ENCODE measurements at places on chromosomes 6 and 20.

- no peak for DNase-seq
Observed at GRCh38 chr6:72651967-72652956, 30.4 kb downstream of the KCNQ5 start.

DNA sequence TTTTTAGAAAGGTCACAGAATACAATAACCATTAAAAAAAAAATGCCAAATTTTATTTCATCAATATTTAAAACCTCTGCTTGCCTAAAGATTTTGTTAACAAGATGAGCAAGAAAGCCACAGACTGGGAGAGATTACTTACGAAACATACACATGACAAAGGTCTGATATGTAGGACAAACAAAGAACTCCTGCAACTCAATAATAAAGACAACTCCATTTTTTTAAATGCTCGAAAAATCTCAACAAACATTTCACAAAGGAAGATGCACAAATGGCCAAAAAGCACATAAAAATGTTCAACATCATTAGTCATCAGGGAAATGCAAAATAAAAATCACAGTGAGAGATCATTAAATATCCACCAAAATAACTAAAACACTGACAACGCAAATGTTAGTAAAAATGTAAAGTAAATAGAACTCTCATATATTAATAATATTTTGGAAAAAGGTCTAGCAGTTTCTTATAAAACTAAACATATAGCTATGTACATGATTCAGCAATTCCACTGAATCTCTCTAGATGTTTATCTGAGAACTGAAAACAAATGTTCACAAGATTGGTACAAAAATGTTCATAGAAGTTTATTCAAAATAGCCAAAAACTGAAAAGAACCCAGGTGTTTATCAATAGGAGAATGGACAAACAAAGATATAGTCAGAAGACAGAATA, 10.3 kb downstream of the STK38 start:
- DNase-seq = no peak

GRCh38 chr6:113596387-113597230, 260.5 kb upstream of the MARCKS start:
- no peak for DNase-seq

DNA sequence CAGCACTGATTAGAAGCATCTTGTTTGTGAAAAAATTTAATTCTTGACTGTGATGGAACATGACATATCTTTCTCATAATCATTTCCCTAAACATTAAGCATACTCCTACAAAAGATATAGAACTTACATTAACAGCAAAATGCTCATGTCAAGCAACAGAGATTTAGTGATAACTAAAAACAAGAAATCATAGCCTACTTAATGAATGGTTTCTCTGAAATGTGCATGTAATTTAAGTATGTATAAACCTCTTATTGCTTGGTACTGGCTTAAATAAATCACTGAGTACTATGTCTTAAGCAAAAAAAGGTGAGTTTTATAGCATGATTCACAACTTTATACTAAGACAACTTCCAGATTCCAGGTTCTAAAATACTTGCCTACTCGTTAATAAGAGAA, 9.3 kb downstream of the ROMO1 start:
- DNase-seq = no peak

DNA sequence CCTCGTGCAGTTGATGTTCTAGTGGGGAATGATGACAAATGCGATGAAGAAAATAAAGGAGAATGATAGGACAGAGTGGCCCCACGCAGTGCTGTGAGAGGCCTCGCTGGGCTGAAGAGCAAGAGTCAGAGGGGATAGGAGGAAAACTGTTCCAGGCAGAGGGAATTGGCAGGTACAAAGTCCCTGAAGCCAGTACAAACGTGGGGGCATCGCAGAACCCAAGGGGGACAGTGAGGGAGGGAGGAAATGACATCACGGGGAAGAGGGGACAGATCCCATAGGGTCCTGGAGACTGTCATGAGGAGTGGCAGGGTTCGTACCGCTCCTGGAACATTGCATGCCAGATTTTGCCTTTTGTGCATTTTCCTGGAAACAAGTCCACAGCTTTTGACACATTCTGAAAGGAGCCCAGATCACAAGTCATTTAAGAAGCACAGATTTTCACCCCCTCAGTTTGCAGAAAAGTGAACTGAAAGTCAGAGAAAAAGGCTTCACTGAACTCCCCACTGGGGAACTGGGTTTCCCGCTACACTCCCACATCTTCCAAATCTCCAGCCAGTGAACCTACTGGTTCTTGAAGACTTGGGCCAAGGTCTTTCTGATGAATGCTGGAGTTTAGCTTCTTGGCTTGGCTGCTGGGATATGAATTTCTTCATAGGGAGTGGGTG, 77.0 kb downstream of the SULF2 start:
- DNase-seq = no peak

DNA sequence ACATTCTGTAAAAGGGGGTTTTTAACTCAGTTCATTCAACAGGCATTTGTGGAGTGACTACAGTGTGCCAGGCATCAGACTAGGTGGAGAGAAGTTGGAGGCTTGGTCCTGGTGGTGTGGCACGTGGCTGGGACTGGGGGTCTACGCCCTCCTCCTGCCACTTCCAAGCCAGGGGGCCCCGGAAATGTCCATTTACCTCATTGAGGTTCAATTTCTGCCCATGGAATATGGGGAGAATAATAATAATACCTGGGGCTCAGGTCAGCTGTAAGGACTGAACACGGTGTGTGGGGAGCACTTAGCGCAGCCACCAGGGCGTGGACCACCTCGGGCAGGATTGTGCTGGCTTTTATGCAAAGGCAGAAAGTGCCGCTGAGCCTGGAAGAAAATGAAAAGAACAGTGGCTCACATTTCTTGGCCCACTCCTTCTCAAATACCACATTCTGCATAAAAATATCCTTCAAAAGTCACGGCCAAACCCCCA, 229.4 kb downstream of the ANKRD60 start:
- no peak for DNase-seq

GRCh38 chr6:6968357-6968730, 139.4 kb upstream of the RREB1 start:
- DNase-seq = no peak

DNA sequence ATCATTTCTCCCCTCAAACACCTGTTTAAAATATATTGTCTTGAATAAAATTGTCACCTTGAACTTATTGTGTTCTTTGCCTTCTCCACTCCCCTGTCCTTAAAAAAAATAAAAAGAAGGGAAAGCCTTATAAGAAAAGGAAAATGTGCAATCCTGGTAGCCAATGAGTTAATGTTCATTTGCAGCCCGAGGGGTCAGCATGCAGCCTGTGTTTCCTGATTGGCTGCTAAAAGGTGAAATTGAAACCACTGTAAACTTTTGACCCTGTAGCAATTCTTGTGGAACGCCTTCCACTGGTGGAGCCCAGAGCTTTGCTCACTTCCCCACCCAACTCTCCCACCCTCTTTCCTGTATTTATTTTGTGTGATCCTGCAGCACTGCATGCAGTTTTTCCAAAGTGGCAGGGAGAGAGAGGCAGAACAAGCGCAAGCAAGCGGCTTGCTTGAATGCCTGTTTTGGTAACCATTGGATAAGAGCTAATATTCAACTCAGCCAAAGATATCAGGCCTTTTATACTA, 74.9 kb downstream of the NCOA3 start:
- DNase-seq = peak; percentile 61

GRCh38 chr6:50272611-50273010, 222.9 kb upstream of the DEFB112 start:
- DNase-seq = no peak

DNA sequence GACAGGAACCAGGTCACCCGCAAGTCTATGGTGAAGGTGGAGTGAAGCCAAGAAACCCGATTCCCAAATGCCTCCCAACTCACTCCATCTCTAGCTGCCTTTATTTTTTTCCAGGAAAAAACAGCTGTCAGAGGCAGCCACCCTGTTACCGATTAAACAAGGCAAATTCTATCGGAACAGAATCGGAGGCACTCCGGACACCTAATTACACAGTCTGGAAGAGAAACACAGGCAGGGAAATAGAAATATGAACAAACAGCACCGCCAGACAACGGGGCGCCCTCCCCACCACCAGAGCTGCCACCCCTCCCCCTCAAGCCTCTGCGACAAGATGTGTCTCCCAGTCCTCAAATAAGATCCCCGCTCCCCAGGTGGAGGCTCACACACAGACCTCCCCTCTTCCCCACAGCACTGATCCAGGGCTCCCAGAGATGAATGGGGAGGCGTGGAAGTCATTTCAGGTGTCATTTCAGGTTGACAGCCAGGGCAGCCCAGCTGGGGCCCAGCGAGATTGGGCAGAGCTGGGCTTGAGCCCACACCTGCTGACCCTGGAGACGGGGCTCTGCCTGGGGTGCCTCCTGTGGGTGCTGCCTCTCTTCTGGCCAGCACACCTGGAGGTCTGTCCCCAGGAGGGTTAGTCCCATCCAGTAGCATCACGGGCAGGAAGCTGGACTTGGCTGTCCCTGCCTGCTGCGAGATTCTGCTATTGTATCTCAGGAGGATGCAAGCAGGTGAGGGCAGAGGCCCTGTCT, 19.8 kb upstream of the VSTM2L start:
- no peak for DNase-seq

- DNase-seq = no peak
Observed at GRCh38 chr6:44856479-44856878, 469.0 kb downstream of the CDC5L start.

DNA sequence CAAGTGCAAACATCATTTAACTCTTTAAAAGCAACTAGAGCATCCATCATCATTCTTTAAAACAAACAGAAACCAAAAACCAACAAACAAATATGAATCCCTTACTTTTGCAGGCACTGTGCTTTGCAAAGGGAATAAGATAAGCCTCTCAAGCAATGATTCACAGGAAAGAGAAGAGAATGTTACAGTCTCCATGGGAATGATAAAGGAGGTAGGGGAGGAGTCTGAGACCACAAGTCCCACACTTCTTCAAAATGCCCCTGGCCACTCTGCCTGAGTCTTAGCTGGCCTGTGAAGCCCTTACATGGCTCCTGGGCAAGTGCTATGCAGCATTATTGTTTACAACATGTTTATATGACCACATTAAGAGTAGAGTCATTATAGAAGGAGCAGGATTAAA, 257.7 kb upstream of the MARCKS start:
- no peak for DNase-seq

GRCh38 chr6:81413306-81413705, 339.2 kb downstream of the TENT5A start:
- DNase-seq = no peak

GRCh38 chr6:151881231-151881630, 73.7 kb downstream of the ESR1 start:
- no peak for DNase-seq

- DNase-seq = no peak
Observed at GRCh38 chr6:168927026-168927425, 326.6 kb downstream of the THBS2 start.

DNA sequence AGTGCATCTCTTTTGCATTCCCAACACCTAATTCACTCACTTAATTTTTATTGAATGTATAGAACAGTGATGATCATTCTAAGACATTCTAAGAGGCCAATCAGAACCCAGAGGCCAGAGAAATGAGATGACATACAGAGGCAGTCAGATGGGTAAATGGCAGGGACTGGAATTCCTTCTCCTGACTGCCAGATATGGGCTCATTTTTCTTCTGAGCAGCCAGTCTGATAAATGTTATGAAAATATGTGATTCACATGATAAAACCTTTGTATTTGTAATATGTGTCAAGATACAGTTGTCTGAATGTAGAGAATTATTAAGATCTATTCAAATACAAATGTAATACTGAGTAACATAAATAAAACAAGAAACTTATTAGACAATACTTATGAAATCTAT, 277.8 kb downstream of the EPM2A start:
- DNase-seq = no peak

- DNase-seq = no peak
Observed at GRCh38 chr6:53811082-53811481, 16.3 kb downstream of the LRRC1 start.

GRCh38 chr6:139289233-139289632, 2.6 kb downstream of the TXLNB start:
- DNase-seq = no peak

Data from epithelial cell of proximal tubule (primary cell).